Adrenal gland (tissue), 19 donors: ENCODE measurements at places on chromosomes 6 and 20.

DNA sequence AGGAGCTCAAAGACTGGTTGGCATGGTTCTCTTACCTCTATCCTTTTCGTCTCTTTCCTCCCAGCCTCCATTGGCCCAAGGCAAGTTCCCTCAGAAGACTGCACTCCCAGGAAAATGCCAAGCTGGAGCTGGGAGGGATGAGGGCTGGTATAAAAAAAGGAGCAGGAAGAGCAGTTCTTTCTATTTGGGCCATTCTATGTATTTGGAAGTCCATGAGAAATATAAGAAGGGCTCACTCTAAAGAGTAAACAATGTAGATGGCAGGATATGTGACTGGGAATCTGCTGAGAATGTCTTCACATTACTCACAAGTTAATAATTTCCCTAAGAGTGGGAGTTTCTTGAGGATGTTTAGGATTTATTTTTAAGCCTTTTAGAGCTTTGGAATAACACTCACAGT, 36.6 kb upstream of the ADTRP start:
- no peak for DNase-seq

GRCh38 chr20:59718071-59718470, 113.7 kb downstream of the PHACTR3 start:
- no peak for DNase-seq

GRCh38 chr6:36362551-36363370, 24.7 kb downstream of the ETV7 start:
- no peak for DNase-seq

GRCh38 chr20:34435589-34435988, 72.5 kb downstream of the ITCH start:
- no peak for DNase-seq

GRCh38 chr6:117266257-117267053, 1.1 kb downstream of the VGLL2 start:
- no peak for DNase-seq

- DNase-seq: no peak
Measured at GRCh38 chr6:30465595-30466306, 23.6 kb upstream of the HLA-E start.

DNA sequence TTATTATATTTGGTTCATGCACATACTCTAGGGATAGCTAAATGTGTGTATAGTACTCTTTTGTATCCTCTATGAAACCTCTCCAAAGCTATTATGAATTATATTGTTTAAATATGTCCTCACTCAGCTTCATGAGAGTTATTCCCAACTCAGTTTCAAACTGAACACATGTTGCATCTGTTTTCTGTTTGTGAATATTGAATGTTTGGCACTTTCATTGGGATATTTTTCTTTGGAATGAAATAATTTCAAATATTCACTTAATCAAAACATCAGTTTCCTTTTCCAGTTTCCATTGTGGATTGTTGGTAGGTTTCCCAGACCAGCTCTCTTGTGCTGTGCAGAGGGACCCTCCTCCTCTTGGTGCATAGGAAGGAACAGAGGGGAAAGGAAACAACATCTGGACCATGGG, 46.6 kb downstream of the HDAC2 start:
- DNase-seq: no peak

GRCh38 chr6:116400328-116400727, 29.6 kb downstream of the DSE start:
- DNase-seq: no peak

DNA sequence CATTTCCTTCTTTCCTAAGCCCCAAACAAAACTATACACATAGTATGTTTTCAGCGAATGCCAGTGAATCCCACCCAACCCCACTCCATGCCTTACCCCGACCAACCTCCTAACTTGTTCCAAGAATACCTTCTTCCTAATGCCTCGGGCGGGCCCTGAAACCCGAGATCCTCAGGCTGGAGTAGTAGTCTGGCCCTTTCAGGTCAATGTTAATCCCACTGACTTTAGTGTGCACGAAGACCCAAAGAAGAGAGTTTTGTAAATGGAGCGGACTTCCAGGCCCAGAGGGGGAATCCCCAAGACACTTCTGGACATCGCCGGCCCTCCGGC, 394 bp downstream of the YIPF3 start:
- no peak for DNase-seq

- DNase-seq: no peak
Measured at GRCh38 chr20:47740121-47740861, 45.0 kb downstream of the SULF2 start.

DNA sequence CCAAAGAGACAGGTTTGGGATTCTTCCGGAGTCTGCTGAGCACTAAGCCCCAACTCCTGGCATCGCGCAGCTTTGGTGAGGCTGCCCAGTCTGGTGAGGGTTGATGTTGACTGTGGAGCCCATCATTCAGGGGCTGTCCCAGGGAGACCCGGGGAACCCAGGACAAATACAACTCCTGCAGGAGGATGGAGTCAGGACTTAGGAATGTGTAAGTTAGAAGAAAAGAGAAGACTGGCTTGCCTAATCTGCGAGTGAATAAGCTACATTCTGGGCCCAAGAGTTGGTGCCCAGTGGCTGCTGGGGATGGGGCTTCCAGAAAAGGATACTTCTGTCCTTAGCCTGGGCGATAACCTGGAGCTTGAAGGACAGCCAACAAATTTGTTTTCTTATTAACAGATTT, 47.9 kb downstream of the STK35 start:
- DNase-seq: no peak

DNA sequence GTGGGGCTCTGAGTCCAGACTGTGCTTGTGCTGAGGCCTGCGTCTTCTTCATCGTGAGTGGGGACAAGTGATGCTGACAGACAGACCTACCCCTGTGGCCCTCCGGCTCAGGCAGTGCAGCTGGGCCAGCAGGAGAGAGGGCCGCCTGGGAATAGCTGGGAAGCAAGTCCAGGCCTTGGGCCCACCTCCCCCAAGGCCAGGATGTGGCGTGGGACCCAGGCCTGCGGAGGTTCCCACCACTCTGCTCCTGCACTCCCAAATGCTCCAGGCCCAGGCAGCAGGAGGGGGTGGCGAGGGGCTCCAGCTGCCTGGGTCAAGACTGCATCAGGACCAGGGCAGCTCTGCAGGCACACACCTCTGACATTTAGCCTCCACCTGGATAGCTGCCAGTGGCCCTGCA, 38.3 kb downstream of the DAAM2 start:
- no peak for DNase-seq

DNA sequence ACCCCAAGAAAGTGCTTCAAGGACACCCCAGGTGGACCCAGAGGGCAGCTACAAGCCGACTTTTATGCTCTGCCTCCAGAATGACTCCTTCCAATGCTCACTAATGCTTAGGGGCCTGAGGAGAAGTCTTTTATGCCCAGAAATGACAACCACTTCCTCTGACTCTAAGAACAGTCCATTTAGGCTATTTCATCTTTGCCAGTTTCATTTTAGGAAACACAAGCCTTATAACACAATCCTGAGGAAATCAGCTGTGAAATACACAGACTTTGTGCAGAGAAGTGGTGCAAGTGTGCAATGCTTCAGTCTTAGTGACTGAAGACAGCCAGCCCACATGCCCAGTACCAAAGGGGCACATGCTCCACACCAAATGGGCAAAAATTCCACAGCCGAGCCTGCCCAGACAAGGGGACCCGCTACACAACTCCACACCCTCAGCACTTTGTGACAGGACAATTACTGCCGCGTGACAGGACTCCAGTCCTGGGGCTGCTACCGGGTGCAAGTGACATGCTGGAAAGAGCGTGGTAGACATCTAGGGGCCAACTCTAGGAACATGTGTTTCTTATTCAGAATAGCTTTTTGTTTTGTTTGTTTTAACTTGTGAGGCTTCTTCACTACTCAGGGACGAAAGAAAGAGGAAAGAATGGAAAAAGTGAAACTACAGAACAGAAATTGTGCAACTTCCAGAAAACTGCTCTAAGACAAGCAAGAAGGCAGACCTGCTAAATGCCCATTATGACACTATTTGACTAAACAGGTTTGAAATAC, 28.2 kb upstream of the PLAGL1 start:
- peak; percentile 34 for DNase-seq

DNA sequence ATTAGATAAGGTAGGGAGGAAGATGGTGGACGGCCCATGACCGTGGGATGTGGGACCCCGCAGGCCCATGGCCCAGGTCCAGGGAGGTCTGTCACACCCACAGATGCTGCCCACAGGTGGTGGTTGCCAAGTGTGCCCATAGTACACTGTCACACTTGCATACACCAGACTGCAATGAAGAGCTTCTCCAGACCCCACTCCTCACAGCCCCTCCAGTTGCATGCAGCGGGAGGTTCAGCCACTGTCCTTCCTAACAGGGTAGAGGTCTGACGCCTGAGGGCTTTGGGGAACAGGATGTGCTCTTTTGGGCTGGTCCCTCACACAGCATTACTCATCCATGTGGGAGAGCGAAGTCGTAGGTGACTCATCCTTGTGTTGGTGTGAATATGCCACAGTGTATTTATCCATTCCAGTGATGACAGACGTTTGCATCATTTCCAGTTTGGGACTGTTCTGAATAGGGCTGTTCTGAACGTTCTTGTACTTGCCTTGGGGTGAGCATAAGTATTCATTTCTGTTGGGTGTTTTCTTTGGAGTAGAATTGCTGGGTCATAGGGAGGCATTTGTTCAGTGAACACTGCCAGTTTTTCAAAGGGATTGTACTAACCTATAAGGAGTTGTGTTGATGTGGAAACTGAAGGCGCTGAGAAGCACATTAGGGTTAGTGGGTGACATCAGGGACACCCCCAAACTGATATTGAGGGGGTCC, 10.1 kb upstream of the PYGB start:
- DNase-seq: peak; percentile 77

DNA sequence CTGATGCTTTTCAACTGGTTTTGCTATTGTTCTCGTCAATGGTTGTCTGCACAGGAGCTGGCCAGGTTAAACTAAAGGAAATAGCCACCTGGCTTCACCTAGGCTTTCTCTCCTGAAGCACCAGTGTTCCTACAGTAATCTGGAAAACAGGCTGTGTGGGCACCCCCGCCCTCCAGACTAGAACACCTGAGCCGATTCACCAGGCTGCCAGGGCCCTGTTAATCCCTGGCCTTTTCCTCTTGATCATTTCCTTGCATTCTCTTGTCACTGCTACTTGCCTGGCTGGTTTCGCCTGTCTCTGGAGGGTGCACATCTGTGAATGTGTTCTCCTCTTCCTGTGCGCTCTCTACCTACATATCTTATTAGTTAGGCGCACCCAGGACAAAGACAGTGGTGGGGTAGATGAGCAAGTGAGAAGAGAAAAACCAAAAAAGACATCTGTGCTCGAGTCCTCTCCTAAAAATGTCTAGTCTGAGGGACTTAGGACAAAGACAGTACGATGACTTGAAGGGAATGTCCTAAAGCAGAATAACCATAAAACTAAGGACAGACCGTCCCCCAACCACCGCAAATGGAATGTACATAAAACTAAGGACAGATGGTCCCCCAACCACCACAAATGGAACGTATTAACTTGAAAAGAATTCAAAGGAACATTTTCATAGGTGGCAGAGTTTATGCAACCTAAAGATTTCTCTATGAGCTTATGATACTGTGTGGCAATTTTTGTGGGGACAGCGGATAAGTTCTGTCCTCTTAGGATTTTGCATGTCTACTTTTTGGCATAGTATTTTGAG, 45.9 kb upstream of the EMILIN3 start:
- no peak for DNase-seq

DNA sequence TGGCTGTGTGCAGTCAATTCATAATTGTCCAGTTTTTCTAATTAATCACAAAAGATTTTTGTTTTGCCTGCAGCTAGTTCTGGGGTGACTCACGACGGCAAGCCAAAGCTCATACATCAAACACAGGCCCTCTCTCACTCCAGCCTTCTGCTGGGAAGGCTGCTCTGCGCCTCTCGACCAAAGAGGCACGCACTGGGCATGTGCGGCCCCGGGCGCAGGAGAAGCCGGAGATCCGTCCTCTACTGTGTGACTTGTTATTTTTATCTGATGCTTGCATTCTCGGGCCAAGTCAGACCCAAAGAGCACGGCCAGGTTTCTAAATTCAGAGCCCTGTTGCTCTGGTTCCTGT, 98.5 kb downstream of the TFAP2A start:
- DNase-seq: peak; percentile 76

DNA sequence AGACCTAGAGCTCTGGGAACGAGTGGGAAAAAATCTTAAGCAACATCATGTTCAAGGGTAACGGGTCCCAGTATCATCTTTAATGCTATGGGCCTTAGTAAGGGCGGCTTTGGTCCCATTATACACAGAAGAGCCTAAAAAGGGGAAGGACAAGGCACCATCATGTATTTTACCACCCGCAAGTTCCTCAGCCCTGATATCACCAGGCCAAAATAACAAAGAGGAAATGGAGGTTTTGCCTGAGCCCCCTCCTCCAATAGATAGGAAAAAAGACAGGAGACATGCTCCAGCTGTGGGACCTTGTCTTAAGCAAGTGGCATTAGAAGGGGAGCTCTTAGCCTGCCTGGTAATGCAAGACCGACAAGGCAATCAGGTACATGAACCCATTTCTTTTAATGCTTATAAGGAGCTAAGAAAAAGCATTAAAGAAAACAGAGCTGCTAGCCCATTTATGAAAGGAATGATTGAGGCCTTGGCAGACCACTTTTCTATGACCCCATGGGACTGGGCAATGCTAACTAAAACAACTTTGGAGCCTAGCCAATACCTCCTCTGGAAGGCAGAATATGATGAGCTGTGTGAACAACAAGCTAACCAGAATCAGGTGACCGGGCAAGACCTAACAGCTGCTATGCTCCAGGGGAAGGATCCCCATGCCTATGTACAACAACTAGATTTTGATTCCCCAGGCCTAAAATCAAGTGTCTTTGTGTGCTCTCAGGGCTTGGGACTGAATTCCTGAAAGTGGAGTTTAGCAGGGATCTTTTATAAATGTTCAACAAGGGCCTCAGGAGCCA, 23.2 kb downstream of the HLA-DPA1 start:
- no peak for DNase-seq

- DNase-seq: no peak
Measured at GRCh38 chr6:79544299-79544927, 7.2 kb upstream of the LCA5 start.

GRCh38 chr6:57209030-57209429, 13.1 kb downstream of the RAB23 start:
- no peak for DNase-seq

- DNase-seq: peak; percentile 58
Measured at GRCh38 chr6:127186889-127187288, 68.4 kb downstream of the RSPO3 start.

DNA sequence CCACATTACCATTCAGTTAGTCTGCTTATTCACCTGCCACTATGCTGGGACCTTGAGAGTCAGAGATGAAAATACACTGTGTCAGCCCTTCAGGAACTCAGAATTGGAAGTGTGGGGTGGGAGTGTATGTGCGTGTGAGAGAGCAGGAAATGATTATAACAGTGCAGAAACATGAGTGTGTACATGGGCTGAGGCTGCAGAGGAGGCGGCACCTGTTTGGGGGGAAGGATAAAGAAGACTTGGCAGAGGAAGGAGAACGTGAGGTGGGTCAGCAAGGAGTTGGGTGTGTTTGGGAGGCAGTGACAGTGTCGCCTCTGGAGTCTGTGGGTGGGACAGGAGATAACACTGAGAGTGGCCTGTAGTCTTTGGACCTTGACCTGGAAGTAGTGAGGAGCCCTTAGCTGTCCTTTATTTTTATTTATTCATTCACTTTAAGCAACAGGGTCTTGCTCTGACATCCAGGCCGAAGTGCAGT, 3.1 kb downstream of the CHMP4B start:
- no peak for DNase-seq

- DNase-seq: no peak
Measured at GRCh38 chr6:28125401-28125800, 992 bp downstream of the ZSCAN16 start.
